ENCODE measurements at places on chromosomes 11 and 22.

DNA sequence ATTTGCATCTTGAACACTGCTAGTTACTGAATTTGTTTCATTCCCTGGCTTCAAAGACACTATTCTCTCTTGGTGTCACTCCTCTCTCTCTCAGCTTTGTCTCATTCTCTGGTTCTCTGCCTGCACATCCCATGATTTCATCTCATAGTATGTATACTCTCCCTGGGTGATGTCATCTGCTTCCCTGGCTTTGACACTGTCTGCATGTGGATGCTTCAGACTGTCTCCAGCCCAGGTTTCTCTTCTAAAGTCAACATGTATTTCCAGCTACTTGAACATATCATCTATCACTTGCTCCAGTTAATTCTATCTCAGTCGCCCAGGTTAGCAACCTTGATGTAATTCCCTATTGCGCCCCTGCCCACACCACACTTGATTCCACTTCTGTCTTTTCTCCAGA lies 9.3 kb upstream of the ACAT1 start:
- no peak for DNase-seq

- DNase-seq, result no peak
Observed at GRCh38 chr11:71301046-71301857, 48.9 kb upstream of the SHANK2 start.

DNA sequence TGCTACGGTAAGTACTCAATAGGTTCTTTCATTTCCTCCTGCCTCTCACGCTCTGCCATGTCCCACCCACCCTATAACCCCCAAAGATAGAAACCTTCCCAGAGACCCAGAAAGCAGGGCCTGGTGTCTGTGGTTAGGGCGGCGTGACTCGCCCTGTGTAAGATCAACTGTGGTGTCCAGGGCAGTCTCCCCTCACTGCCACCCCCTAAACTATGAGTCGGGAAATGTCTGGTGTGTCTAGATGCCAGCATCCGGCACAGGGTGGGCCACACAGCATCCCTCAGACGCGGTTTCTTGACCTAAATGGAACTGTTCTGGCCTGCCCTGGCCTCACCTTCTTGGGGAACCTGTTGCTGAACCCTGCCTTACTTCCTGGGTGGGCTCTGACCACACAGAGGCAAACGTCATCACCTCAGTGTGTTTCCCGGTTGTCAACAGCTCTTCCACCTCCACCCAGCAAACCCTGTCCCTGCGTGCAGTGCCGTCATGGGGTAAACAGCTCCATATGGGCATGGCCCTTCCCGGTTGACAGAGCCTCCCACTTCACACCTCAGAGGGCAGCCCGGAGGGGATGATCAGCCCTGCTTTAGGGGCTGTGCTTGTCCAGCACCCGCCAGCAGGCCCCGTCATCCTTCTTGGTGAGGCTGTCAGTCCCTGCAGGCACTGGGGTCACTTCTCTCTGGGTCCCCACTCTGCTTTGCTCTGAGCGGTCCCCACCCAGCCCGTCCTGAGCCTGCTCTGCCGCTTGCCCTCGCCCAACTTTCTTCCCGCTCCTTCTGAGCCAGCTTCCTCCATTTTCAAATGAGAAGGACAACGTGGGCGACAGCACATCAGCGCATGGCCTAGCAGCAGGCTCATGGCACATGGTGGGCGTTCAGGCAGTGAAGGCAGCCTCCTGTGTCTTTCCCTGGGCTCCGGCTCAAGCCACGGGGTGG lies 6.0 kb downstream of the WNT11 start:
- DNase-seq, result no peak

DNA sequence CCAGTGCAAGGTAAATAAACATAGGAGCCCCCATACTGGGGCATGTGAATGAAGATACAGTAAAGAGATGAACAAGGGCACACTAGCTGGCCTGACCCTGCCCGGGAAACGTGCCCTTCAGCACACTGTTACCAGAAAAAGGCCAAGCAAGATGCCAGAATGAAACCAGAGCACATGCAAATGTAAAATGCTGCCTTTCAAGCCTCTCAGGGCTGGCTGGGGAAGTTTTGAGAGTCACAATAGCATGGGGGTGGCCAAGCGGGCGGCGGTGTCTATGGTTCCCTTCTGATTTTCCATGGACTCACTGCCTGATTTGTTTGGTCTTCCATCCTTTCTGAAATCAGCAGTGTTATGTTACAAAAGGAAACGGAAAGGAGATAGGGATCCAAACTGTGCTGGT lies 18.9 kb upstream of the SUSD2 start:
- DNase-seq, result no peak

GRCh38 chr11:79262221-79262620 lies 178.6 kb downstream of the TENM4 start:
- DNase-seq, result no peak

DNA sequence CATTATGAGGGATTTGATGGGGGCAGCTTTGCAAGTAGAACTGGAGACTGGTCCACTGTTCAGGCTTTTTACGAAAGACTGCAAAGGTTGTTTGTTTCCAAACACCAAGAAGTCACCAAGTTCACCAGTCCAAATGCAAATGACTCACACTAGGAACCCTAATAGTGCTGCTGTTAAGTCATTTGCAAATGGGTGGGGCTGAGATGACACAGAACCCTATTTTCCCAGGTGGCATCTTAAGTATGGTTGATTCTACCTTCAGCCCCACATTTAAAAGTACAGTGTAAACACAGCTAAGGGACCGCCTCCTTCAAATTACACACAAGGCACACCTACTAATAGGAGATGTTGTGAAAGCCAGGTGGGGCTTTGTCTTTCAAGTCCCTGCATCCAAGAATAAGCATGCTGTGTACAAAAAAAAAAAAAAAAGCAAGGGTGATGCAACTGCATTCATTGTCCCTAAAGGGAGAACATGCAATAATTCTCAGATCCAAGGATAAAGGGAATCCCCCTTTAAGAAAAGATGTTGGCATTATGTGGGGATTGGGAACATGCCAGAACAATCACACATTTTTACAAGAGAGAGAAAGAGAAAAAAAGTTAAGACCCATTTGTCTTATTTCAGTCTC lies 27.3 kb downstream of the BDNF start:
- no peak for DNase-seq

DNA sequence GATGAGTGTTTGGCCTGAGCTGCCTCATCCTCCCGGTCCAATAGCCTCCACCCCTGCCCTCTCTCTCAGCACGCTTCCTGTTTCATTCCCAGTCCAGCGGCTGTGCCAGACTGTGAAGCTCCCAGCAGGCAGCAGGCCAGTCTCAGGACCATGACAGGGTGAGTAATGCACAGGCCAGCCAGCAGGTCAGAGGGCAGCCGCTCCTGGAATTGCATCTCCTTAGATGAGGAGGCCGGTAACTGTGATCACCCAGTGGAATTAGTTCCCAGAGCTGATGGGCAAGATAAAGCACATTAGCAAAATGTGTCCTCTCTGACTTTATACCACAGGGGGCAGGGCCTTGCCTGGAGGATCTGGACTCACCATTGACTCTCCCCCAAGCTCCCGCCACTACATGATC lies 251.2 kb downstream of the ETS1 start:
- DNase-seq, result no peak

GRCh38 chr11:11827272-11827671 lies 14.5 kb upstream of the USP47 start:
- no peak for DNase-seq

DNA sequence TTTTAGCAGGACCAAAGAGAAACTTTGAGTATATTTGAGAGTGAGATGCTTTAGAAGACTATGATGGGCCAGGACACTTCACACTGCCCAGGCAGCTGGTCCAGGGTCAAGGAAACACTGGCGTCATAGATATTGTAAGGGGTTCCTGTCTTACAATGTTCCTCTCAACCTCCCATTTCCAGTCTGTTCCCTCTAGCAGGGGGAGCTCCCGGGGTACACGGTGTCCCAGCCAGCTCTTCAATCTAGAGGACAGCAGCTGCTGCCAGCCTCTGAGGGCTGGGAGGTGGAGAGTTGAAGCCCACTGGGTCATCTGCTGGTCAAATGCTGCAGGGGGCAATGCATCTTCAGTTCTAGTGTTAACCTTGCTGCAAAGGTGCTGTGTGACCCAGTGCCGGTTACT lies 40.7 kb upstream of the TIMP3 start:
- no peak for DNase-seq

- no peak for DNase-seq
Observed at GRCh38 chr11:94791216-94791889, 23.2 kb downstream of the AMOTL1 start.

DNA sequence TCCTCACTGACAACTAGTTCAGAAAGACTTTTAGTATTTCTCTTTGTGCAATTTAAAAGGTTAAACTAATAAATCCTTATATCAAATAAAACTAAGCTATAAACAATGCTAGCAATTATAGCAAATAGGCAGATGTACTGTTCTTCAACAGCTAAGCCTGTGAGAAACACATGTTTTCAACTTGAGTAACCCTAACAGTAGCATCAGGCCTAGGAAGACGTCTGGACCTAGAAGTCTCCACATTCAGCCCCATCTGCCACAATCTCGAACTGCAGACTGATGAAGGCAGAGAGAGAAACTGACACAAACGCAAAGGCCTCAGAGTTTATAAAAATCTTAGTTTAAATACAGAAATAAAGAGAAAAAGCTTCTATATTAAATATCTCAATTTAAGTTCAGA lies 2.5 kb downstream of the ST13 start:
- DNase-seq, result no peak

GRCh38 chr11:27934830-27935145 lies 173.2 kb downstream of the KIF18A start:
- no peak for DNase-seq

- DNase-seq, result no peak
Observed at GRCh38 chr11:26572770-26573402, 823 bp upstream of the MUC15 start.

- DNase-seq, result no peak
Observed at GRCh38 chr11:1469911-1470680, 16.5 kb downstream of the MOB2 start.

DNA sequence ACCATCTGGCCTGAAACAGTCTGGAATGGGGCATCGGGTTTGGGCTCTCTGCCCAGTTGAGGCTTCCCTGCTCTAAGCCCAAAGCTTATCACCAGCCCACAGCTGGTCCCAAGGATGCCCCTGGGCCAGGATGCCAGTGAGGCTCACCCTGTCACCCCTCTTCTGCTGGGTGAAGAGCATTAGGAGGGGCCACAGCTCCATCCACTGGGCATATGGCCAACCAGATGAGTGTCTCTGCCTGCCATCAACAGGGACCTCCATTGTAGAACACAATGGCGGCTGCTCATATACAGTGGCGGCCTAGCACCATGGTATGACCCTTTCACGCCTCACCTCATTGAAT lies 5.6 kb downstream of the CHST1 start:
- no peak for DNase-seq

- DNase-seq, result no peak
Observed at GRCh38 chr22:49975543-49976389, 15.2 kb downstream of the PIM3 start.

DNA sequence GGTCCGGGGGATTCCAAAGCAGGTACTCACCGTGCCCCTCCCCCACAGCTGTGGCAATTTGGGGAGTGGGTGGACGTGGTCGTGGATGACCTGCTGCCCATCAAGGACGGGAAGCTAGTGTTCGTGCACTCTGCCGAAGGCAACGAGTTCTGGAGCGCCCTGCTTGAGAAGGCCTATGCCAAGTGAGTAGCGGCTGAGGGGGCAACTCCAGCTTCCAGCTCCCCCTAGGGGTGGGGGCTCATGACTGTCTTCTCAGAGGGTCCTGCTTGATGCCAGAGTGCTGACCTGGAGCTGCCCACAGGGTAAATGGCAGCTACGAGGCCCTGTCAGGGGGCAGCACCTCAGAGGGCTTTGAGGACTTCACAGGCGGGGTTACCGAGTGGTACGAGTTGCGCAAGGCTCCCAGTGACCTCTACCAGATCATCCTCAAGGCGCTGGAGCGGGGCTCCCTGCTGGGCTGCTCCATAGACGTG lies 4.2 kb downstream of the CAPN1 start:
- DNase-seq, result no peak

DNA sequence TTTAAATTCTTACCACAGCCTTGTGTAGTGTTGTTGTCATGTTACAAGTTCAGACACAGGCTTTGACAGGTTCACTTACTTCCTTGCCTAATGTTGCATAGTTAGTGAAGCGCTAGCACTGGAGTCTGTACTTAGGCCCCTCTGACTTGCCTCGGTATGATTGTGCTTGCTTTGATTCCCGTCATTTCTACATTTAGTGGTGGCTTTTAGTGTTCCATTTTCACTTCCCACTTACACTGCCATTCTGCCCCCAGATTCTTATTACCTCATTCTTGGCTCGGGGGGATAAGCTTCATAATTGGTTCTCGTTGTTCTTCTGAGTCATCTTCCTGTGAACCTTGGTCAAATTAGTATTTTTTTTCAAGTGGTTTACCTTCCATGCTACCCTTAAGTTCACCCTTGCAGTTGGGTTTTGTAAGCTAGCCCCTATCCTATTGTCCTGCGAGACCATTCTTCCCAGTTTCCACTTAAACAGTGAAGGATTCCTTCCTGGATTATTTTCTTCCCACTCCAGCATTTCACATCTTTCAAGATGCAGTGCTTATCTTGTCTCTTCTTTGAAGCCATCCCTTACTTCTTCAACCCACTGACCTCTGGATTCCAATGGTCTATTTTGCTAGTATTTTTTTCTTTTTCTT lies 68.7 kb downstream of the DDX10 start:
- no peak for DNase-seq

DNA sequence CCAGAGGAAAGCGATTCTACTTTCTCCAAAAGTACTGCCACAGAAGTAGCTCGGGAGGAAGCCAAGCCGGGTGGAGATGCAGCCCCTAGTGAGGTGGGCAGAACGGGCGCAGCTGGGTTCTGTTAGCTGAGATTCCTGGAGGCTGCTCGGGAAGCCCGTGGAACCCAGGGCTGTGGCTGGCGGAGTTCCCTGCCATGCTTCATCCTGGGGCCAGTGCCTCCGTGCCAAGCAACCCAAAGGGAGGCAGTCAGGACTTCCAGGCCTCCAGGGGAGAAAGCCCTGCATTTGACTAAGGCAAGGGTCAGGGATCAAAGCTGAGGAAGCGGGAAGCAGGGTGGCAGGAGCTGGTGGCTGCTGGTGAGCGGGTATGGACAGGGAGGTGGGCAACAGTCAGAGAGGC lies 6.7 kb upstream of the TRMU start:
- DNase-seq, result no peak

DNA sequence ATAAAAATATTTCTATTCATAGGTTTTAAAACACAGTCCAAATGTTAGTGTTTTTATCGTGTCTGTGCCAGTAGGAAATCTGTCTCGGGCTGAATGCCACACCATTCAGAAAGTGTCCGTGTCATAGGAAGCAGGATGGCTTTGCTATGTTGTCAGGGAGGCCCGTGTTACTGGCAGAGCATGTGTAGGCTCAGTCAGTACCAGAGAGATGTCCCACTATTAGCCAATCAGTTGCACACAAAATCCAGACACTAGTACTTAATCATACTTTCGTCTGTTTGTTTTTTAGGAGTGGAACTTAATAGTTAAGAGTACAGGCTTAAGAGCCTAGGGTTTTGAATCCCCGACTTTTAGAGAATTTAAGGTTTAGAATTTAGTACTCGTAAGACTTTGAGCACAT lies 30.2 kb upstream of the SYN3 start:
- no peak for DNase-seq

- no peak for DNase-seq
Observed at GRCh38 chr22:33083212-33083611, 25.0 kb upstream of the SYN3 start.

- no peak for DNase-seq
Observed at GRCh38 chr11:69896250-69896649, 77.0 kb upstream of the FGF3 start.

GRCh38 chr11:78030429-78031325 lies 7.6 kb upstream of the KCTD14 start:
- no peak for DNase-seq

- peak; percentile 51 for DNase-seq
Observed at GRCh38 chr22:23888615-23889401, 5.4 kb upstream of the MIF start.

All from HEK293T (cell line).